ENCODE measurements at places on chromosomes 2 and 18.

DNA sequence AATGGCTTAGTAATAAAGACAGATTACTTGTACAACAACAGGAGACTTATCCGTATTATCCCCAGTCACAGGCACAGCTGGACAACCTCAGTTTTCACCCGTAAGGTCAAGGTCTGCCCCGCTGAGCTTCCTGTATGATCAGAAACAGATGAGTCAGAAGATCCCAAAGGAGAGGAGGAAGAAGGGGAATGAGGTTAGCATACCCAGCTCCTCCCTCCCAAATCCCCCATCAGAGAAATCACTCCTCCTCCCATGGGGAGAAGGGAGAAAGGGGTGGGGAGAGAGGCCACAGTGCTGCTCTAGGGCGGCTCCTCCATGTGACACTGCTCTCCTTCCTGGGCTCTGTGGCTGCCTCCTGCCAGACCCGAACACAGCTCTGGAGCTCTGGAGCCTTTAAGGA, 53.8 kb upstream of the SPTBN1 start:
- DNase-seq, result no peak

- no peak for DNase-seq
Observed at GRCh38 chr2:150391779-150392178, 95.7 kb downstream of the RND3 start.

- DNase-seq, result no peak
Observed at GRCh38 chr2:238286095-238286494, 2.3 kb downstream of the PER2 start.

GRCh38 chr2:162317861-162318327, 590 bp downstream of the IFIH1 start:
- no peak for DNase-seq

DNA sequence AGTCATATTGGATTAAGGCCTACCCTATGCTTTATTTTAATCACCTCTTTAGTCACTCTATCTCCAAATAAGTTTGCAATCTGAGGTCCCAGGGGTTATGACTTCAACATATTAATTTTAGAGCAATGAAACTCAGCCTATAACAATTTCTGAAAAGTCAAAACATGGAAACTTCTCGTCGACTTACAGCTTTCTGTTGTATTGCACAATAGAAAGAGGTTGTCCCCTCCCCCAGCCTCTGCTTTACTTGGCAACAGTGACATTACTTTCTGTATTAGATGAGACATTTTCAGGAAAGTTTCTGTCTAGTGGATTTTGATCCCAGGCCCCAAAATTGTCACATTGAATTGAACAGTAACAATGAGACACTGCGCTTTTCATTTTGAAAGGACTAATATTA, 326.4 kb downstream of the THSD7B start:
- DNase-seq, result no peak

GRCh38 chr18:49285627-49286026, 174.8 kb downstream of the DYM start:
- DNase-seq, result no peak

DNA sequence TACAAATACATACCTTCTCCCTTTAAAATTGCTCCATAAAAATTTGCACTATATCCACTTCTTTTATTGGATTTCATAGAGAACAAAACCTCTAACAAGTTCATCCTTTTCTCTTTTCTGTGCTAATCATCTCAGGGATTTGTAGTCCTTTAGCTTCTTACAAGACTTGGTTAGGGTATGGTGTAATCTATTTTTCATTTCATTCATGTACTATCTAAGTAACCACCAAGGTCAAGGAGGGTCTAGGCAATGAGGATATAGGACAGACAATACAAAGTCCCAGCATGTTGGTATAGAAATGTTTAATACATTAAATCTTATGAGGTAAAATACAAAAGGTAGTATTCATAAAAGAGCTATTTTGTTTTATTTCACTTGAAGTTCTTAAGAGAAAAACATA, 17.5 kb downstream of the C2orf69 start:
- no peak for DNase-seq

DNA sequence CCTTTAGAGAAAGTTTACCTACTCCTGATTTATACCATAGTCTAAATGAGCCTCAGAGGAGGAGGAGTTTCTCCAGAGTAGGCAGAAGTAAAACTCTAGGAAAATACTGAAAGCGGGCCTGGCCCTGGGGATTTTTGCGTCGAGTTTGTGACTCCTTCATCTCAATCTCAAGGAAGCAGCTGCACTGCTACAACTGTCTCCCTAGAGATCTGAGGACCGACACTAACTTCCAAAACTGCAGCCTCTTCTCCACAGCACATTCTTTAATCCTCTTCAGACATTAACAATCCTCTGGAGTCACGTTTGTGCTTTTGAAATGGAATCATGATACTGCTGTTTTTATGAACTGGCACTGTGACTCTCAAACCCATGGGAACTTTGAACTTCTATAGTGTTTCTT, 281.4 kb downstream of the KCNS3 start:
- no peak for DNase-seq

DNA sequence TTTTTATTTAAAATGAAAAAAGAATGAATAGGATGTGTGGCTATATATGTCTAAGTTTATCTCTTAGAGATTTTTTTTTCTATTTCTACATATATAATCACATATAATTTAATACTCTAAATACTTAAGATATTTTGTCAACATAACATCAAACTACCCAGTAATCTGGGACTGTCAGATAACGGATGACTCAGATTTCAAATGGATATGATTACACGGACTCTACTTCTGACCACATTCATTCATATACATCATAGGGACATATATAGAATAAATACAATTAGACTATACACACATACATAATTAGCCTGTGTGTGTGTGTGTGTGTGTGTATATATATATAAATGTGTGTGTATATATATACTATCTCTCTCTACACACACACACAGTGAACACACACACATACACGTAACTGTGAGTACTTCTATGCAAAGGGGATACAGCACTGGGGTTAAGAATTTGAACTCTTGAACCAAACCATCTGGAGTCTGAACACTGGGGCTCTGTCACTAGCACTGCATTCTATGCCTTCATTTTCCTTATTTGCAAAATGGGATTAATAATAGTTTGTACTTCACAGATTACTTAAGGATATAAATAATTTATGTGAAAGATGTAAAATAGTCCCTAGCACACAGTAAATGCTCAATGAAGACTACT, 59.5 kb downstream of the CHN1 start:
- DNase-seq, result no peak

DNA sequence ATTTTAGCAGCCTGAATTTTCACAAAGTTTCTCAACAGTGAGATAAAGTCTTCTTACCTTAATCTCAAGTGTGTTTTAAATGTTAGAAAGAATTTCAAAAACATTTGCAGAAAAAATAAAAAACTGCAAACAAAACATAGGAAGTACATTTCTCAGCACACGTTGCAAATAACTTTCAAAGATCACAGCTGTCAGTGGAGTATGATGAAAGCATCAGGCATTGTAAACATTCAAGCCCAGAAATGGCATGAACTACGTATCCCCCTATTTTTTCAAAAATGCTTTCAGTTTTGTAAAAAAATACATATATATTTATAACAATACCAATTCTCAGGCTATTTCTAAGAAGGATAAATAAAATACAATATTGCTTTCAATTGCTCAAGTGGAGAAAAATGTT, 320.6 kb upstream of the TFPI start:
- no peak for DNase-seq

- no peak for DNase-seq
Observed at GRCh38 chr2:12043131-12043530, 296.7 kb downstream of the LPIN1 start.

- DNase-seq, result no peak
Observed at GRCh38 chr18:67243799-67244587, 272.5 kb downstream of the DSEL start.

DNA sequence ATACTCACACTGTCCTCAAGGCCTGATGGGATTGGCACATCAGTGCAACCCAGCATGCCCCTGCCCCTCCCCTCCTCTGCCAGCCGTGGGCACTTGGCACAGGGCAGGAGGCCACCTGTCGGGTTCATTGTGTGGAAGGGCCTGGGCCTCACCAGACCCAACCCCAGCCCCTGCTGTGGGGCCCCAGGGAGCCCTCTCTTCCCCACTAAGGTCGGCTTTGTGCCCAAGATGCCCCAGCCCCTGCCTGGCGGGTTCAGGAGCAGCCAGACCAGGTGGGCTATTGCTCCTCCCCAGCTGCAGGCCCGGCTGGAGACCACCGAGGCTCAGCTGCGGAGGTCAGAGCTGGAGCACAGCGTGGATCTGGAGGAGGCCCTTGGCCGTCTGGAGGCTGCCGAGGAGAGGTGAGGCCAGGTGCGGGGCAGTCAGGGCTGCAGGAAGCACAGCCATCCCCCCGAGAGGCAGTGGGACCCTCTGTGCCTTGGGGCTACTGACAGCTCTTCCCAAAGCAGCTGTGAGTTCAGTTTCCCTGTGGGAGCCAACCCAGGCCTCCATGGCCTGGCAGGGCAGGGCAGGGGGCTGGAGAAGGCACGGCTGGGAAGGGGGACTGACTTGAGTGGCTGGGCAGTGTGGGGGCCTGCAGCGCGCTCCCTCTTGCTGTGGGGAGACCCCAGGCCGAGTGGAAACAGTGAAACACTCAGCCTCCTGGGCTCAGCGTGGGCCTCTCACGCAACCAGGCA, 16.3 kb downstream of the CROCC2 start:
- DNase-seq, result no peak

GRCh38 chr18:56807901-56808300, 156.7 kb downstream of the WDR7 start:
- DNase-seq, result no peak

DNA sequence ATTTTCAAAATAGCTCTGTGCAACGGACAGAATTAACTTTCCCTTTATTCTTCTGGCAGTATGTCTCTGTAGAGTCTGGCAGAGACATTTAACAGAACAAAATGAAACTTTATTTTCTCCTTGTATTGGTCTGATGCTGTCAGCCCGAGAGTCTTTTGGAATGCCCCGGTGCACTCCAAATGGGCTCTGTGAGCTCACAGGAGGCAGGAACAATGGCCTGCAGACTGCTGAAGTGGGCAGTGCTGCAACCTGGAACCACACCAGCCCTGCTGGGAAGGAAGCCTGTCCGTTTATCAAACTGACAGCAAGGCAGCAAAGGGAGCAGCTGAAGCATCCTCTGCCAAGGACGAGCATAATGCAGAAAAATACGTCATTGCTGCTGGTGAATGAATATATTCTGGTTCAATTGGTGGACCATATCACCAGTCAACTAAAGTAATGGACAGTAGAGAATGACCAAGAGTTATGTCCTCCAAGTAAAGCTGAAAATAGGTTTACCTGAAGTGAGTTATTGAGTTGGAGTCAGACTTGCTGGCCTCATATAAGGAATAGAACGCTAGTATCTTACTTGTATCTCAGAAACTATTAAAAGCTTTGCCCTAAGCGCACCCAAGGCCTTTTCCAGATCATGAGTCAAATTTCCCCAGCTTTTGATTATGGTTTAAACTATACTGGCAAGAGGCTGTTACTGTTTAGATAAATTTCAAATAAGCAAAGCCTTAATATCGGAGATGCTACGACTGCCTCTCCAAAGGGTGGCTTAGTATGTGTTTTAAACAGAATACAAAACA, 207.6 kb upstream of the TANK start:
- no peak for DNase-seq

DNA sequence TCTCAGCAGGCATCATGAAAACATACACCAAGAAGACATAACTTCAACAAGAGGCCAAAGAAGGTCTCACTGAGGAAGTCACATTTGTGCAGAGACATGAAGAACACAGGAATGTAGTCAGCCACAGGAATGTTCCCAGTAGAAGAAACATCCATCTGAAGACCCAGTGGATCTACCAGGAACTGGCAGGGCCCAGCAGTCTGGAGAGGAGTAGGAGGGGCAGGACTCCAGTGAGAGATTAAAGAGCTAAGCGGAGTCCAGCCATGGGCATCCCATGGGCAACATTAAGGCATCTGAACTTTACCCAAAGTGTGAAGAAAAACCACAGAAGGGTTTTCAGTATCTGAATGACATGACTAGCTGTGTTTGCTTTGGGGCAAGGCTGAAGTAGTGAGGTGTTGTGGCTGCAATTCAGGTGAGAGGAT, 103.1 kb downstream of the UPP2 start:
- no peak for DNase-seq

DNA sequence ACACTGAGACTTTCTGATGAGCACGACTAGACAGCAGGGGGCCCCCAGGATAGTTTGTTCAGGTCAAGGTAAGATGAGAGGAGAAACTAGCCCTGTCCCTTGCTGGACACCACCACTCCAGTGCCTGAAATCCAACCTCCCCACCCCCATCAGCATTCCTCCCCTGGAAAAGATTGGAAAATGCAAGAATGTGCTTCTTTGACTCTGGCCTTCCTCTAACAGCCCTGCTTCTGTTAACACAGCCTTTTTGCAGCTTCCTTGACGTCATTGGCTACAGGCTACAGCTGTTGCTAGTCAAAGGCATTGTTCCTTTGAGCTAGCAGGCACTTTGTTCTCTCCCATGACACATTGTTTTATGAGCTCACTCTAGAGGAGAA, 20.1 kb upstream of the LTBP1 start:
- no peak for DNase-seq

GRCh38 chr18:48293954-48294898, 115.0 kb downstream of the ZBTB7C start:
- DNase-seq, result no peak

GRCh38 chr2:30677861-30678385, 129.3 kb downstream of the CAPN13 start:
- no peak for DNase-seq

GRCh38 chr2:54669677-54670484, 53.6 kb upstream of the EML6 start:
- DNase-seq, result no peak

- no peak for DNase-seq
Observed at GRCh38 chr2:120394764-120395163, 48.8 kb downstream of the INHBB start.

DNA sequence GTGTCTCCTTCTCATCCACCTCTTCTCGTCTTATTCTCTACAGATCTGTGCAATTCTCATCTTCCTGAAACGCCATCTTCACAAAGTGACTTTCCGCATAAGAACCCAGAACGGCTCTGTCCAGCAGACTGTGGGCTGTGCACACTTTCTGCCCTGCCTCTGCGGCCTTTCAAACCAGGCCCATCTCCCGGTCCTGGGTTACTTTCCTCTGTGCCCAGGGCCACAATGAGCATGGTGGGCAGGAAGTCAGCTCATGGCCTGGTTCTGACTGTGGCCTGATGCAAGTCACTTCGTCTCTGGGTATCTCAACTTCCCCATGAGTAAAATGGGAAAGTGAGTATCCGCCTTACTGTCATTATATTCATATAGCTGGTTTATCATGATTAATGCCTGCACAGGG, 71.7 kb upstream of the TMEM200C start:
- DNase-seq, result no peak

- no peak for DNase-seq
Observed at GRCh38 chr2:53755121-53755520, 12.5 kb upstream of the CHAC2 start.

- no peak for DNase-seq
Observed at GRCh38 chr2:23509596-23510292, 124.8 kb downstream of the KLHL29 start.

- DNase-seq, result no peak
Observed at GRCh38 chr2:125526093-125526492, 1129.9 kb upstream of the GYPC start.

GRCh38 chr2:218233543-218233942, 16.6 kb downstream of the ARPC2 start:
- DNase-seq, result no peak
